ENCODE measurements at places on chromosomes 4 and X.

- DNase-seq: no peak
Measured at GRCh38 chr4:70392057-70392776, 5.5 kb upstream of the OPRPN start.

DNA sequence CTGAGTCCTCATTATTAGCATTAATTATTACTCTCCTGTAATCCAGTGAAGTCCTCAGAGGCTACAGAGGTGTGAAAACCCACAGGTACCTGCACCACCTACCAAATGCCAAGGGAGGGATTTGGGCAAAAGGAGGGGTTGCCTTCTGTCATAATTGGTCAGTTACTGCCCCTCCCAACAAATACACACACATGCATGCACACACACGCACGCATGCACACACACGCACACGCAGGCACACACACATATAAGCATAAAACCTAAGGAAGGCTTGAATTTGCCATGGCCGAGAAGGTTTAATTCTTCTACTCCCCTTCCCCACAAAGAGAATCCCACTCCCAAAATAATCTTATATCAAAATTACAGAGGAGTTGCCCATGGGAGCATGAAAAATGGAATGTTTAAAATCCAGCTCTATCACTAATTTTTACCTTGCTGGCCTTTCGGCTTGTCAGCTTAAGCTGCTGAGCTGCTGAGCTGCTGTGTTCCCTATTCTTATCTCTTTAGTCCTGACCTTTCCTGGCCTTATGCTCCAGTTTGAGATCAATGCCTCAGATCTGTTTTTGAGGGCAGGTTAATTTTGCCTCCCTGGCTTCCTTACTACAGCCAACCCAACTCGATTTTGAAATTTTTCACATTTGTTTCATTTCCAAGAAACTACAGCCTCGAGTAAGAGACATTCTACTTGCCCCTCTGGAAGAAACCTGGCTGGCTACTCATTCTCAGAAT lies 95.0 kb downstream of the CAMK2D start:
- DNase-seq: no peak

GRCh38 chr4:177246641-177247584 lies 62.8 kb upstream of the NEIL3 start:
- DNase-seq: no peak

DNA sequence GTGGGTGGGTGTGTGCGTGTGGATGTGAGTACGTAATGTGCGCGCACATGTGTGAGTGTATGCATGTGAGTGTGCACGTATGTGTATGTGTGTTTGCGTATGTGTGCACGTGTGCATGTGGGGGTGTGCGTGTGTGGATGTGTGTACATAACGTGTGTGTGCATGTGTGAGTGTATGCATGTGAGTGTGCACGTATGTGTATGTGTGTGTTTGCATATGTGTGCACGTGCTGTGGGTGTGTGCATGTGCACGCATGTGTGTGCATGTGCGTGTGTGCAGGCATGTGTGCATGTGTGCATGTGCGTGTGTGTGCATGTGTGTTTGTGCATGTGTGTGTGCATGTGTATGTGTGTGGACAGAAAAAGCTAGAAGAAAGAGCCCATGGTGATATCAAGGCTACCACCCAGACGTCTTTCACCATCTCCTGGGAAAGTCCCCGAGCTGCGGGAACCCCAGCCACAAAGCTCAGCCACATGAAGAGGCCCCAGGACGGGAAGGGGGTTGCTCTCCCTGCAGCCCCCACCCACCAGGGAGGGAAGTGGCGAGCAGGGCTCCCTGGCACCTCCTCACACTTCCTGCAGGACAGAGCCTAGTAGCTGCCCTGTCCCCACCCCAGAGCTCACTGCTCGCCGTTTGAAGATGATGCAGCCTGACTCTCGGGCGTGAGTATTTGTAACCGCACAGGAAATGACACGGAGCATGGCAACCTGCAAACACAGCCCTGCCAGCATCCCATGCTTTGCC lies 108.3 kb downstream of the DCTD start:
- DNase-seq: no peak

- DNase-seq: no peak
Measured at GRCh38 chrX:63283348-63283747, 67.8 kb downstream of the SPIN4 start.

DNA sequence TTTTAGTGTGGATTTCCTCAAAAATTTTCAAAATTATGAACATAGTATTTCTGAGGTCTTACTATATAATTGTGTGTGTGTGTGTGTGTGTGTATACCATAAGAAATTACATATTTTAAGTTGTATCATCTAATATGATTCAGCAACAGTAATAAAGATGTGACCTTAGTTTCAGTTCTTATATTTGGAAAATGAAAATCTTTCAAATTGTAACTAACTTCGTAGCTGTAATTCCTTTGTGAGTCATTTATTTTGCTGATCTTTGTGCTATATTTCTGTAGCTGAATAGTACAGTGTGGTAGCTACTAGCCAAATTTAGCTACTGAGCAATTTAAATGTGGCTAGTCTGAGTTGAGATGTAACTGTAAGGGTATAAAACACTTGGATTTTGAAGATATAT lies 116.4 kb downstream of the RAP1GDS1 start:
- no peak for DNase-seq

- DNase-seq: no peak
Measured at GRCh38 chr4:23837371-23837770, 52.5 kb downstream of the PPARGC1A start.

- no peak for DNase-seq
Measured at GRCh38 chr4:79574741-79575451, 166.9 kb upstream of the GK2 start.

- no peak for DNase-seq
Measured at GRCh38 chr4:139768896-139769295, 103.3 kb downstream of the MGST2 start.

DNA sequence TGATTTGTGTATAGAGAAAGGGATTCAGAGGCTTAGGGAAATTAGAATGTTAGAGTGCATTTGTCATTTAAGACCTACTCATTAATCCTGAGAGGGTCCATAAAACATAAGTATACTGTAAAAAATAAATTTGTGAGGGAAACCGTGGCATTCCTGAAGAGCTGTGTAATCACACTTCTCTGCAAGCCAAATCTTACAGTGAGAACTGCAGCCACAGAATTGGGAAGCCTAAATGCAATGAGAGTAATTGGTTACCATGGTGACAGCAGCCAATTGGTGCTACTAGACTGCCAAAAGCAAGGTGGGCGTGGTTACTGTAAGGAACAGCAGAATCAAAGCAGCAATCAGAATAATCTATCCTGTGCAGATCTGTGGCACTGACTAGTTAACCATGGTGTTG lies 345.2 kb upstream of the GRID2 start:
- DNase-seq: no peak

DNA sequence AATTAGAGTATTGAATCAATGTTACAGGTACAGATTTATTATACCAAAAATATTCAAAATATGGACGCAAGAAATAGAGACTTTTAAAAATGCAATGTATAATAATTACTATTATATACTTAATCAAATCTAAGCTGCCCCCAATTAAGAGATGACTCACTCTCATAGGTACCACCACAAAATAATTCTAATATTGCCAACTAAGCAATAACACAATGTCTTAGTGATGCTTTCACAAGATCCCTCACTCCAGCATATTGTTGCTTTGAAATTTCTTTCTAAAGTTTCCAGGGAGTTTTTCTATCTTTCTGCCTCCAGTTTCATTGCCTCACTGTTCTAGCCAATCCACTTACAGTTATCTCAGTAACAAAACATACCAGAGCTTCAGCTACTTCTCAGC lies 270.0 kb upstream of the PABPC4L start:
- no peak for DNase-seq

All from NCI-H774 (cell line).